ENCODE measurements at places on chromosomes 7 and 10.

GRCh38 chr7:154853063-154853726 lies 149.7 kb downstream of the PAXIP1 start:
- no peak for DNase-seq

- no peak for DNase-seq
Observed at GRCh38 chr7:112512451-112513210, 31.8 kb downstream of the LSMEM1 start.

GRCh38 chr7:113085781-113086390 lies 741 bp downstream of the GPR85 start:
- no peak for DNase-seq

GRCh38 chr7:74092964-74093471 lies 9.4 kb downstream of the LIMK1 start:
- no peak for DNase-seq

DNA sequence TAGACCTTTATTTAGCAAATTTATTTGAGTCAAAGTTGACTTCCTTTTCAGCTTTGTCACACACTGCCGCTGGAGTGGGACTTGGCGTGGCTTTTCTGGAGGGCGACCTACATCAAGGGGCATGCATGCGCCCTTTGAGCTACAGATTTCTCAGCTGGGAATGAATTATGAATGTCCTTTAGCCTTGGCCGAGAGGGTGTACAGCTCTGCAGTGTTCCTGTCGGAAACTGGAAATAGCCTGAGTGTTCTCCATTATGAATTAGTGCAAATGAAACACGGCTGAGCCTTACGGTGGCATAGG lies 79.7 kb downstream of the GLRX3 start:
- DNase-seq = no peak

- DNase-seq = no peak
Observed at GRCh38 chr7:26723129-26723528, 141.3 kb downstream of the SKAP2 start.

GRCh38 chr10:128694851-128695725 lies 568.9 kb upstream of the MKI67 start:
- no peak for DNase-seq

- DNase-seq = no peak
Observed at GRCh38 chr7:20409961-20410360, 79.3 kb downstream of the ITGB8 start.

- DNase-seq = no peak
Observed at GRCh38 chr7:112853422-112853821, 63.2 kb upstream of the TMEM168 start.

GRCh38 chr7:17392846-17393245 lies 94.4 kb downstream of the AHR start:
- no peak for DNase-seq

- DNase-seq = no peak
Observed at GRCh38 chr7:19851504-19851903, 78.1 kb upstream of the TMEM196 start.

DNA sequence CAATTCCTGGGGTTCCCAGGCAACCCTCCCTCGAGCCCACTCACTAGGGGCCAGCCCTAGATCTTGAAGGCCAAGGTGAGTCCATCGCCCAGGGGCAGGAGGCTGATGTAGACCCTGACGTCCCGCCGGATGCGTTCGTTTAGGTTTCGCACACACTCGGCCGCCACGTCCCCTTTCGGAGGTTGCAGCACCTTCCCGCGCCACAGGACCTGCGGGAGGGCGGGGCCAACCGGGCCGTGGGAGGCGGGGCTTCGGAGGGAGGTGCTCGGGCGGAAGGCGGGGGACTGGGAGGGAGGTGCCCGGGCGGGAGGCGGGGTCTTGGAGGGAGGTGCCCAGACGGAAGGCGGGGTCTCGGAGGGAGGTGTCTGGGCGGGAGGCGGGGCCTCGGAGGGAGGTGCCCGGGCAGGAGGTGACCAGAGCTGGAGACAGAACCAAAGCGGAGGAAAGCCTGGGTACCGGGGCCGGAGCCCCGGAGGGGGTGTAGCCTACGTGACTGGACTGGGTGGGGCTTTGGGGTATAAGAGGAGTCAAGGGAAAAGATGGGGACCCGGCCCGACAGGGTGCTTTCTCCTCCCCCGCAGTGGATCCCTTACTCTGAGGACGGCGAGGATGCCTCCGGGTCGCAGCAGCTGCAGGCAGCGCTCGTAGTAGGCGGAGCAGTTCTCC lies 1.6 kb downstream of the COMTD1 start:
- peak; percentile 98 for DNase-seq

- DNase-seq = no peak
Observed at GRCh38 chr7:104048055-104048454, 58.6 kb upstream of the RELN start.

GRCh38 chr10:116866987-116867595 lies 17.8 kb downstream of the ENO4 start:
- DNase-seq = no peak

DNA sequence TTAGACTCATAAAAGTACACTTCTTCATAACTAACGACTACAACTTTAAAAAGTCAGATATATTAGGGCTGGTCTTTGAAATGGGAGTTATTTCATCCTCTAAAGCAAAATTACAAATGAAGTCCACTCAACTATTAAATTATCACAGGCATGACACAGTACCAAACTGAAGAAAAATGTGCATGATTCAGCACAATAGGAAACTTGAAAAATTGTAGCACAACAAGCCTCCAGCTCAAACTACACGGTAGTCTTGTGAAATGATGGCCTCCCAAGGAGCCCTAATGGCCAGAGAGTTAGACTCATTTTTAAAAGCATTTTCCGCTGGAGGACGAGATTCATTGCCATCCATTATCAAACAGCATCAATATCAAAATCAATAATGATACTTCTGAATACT lies 76.4 kb downstream of the MAGI2 start:
- no peak for DNase-seq

GRCh38 chr10:51063166-51063565 lies 11.1 kb upstream of the PRKG1 start:
- DNase-seq = no peak

GRCh38 chr10:80485076-80485945 lies 31.2 kb downstream of the TSPAN14 start:
- no peak for DNase-seq

DNA sequence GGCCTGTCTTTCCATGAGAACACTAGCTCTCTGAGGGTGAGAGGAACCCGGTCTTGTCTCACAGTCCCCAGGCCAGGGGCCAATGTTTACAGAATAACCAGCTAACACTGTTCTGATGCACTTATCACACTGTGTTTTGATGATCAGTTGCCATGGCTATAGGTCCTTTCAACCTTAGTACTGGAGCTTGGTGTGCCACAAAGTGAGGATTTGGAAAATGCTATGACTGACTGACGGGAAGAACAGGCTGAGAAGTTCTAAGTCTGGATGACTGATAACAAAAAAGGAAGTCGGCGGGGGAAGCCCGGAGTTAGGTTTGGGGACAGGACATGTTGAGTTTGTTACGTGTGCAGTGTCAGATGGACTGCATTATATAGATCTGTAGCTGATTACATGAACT lies 141.8 kb downstream of the CTTNBP2 start:
- no peak for DNase-seq

- no peak for DNase-seq
Observed at GRCh38 chr10:80187465-80188409, 17.6 kb downstream of the ANXA11 start.

- DNase-seq = no peak
Observed at GRCh38 chr10:46319389-46319788, 32.6 kb downstream of the ANTXRL start.

DNA sequence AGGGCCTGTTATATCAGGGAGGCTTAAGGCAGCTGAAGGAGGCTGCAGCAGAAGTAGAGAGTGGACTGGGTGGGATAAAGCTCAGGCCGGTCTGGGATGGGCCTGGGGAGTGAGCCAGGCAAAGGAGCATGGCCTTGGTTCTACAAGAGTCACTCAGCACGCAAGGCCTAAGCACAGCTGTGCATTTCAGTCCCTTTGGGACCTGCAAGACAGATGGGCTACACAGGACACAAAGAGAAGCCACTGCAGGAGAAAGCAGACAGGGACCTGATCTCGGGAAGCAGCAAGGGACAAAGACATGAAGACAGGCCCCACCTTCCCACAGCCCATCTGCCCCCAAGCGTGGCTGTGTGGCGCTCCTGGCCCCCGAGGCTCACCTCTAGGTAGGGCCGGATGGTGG lies 29.4 kb downstream of the RRP12 start:
- no peak for DNase-seq

GRCh38 chr10:28600056-28600455 lies 67.1 kb downstream of the WAC start:
- DNase-seq = no peak

GRCh38 chr10:32005050-32005449 lies 51.2 kb downstream of the KIF5B start:
- DNase-seq = no peak

- DNase-seq = no peak
Observed at GRCh38 chr10:7046615-7047014, 364.2 kb downstream of the SFMBT2 start.

GRCh38 chr7:25240340-25240739 lies 12.1 kb upstream of the NPVF start:
- DNase-seq = no peak

DNA sequence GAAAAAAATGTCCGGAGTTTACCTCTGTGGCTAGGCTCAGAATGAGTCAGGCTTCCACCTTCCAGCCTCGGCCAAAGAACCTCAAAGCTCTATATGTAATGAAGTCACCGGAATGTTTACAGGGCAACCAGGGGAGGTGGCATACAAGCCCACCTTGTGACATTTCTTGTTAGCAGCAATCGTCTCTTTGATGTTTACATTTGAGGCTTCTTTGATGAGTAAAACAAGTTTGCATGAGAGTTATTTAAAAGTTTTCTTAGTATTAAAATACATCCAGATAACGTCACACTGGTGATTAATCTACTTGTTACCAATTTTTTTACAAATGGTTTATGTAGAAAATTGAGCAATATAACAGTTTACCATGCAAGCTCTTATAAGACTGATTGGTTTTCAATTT lies 133.1 kb upstream of the ADAM12 start:
- DNase-seq = no peak

GRCh38 chr7:83472376-83472775 lies 176.6 kb downstream of the SEMA3E start:
- DNase-seq = no peak

DNA sequence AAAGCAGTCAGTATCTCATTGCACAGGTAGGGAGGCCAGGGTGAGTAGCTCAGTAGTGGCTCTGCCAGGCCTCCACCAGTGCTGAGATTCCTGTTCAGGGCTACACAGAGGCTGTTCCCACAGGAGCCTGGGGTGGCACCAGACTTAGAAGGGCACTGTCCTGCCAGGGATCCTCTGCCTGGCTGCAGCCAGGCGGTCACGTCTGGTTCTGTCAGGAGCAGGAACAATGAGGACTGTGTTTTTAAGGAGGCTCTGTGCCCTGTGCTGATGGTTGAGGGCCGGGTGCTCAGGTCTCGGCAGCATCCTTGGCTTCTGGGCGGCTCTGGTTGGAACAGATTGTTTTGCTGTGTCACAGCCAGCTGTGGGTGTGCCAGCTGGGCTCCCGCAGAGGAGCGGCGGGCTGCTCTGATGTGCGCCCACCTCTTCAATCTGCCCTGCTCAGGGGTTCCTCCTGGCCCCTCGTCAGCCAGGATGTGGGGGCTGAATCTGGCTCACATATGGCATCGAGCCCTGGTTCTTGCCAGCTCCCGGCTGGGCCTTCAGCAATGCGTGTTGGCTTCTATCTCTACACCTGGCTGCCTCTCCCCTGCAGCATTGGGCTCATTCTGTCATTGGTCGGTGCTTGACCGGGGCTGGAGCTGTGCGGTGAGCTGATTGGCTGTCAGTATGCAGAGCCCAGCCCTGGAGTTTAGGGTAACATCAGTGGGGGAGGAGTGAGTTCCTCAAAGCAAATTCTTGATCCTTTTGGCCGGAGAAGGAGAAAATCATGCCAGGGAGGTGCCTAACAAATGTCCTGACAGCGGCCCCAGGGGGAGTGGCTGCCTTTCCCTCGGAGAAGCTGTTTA lies 41.2 kb downstream of the TACR2 start:
- no peak for DNase-seq

GRCh38 chr7:26183545-26184280 lies 16.8 kb downstream of the HNRNPA2B1 start:
- DNase-seq = no peak

DNA sequence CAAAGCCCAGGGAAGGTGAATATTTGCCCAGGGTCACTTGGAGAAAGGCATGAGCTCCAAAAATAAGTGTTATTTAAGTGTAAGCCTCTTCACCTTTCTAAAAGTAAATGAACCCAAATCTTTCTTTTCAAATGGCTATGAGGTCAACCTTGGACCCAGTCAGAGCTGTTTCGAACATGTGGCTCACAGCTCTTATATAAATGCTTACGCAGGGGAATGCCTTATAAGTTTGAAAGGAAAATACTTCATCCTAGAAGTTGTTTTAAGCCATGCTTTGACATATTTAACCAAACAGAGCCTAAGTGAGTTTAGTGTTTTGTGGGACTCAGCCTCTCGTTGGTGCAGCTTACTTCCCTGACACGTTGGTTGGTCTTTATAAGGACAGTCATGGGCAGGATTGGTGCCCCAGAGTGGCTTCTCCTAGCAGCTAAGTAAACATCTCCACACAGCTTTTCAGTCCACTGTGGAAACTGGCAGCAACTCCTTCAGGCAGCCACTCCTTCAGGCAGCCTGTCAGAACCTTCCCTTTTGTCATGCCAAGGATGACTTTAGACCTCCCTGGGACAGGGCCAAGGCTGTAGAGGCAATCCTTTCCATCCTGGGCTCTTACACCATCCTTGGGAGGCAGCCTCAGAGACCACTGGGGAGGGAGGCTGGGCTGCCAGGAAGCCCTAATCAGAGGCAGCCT lies 43.6 kb downstream of the MINDY4 start:
- no peak for DNase-seq

DNA sequence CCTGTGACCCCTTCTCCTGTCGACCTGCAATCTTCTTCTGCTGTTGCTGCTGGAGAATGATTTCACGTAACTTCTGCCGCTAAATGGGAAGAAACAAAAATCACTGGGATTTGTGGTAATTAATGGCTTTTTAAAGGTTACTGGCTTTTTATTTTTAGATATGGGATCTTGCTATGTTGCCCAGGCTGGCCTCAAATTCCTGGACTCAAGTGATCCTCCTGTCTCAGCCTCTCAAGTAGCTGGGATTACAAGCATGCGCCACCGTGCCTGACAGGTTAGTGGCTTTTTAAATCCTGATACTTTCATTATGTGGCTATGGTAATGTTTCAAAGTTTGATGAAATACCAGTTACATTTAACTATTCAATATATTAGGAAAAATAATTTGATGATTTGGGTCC lies 154.6 kb downstream of the GALNT11 start:
- no peak for DNase-seq

- DNase-seq = no peak
Observed at GRCh38 chr7:43953071-43953470, 26.8 kb downstream of the UBE2D4 start.

DNA sequence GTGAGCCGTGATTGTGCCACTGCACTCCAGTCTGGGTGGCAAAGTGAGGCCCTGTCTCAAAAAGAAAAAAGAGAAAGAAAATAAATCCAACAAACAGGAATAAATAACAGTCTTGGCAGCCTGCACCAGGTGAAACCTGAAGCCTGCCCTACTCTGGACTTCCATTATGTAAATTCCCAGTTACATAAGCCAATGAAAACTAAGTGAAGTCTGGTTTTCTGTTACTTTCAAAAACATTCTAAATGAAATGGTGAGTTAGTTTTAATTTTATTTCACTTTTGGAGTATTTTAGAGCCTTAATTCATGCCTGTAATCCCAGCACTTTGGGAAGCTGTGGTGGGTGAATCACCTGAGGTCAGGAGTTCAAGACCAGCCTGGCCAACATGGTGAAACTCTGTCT lies 22.5 kb upstream of the HIBADH start:
- DNase-seq = no peak

All from stimulated activated CD8-positive, alpha-beta memory T cell treated with anti-CD3 and anti-CD28 coated beads, Interleukin-2, amount 100 ng/mL, for 48 hours (primary cell).